ENCODE measurements at places on chromosomes 6 and 20.

DNA sequence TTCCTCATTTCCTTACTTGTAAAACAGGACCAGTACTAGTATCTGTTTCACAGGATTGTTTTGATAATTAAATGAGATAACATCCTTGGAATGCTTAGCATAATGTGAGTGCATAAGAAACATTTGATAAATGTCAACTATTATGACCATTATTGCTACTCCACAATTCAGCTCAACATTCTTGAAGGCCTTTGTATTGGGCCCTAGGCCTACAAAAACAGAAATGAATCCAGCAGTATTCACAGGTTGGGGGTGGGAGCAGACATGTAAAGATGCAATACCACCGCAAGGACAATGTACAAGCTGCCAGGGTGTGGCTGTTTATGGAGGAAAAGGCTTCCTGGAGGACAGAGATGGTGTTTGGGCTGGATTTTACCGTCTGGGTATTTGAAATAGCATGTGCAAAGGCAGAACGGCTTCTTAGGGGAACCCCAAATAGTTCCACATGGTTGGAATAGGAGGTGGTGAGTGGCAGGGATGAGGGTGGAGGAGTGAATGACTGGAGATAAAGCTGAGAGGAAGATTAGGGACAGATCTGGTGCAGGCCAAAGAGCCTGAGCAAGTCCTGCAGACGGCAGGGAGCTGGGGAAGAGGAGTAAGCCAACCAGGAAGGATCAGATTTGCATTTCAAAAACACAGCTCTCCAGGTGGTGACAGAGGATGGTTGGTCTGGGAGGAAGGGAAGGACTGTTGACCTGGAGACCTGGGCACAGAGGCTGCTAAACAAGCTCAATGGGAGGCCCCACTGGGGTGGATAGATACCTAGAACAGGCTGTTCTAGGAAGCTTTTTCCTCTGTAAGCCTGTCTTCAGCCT, 57.0 kb upstream of the EPB41L1 start:
- peak; percentile 31 for DNase-seq

GRCh38 chr6:19354181-19354580, 483.0 kb upstream of the ID4 start:
- DNase-seq, result no peak

DNA sequence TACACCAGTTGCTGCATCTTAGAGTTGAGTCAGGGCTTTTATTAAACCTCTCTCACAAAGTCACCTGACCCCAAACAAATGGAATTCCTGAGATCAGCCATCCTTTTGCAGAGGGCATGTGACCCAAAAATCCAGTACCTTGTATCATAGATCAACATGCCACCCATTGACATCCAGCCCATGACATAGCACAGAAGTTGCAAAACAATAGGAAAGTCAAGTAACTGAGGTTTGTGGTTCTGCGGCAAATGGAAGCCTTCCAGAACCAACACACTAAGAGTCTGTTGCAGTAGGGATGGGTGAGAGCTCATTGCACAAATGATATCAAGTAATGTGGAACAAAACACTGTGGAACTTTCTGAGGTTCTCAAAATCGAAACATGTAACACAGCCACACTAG, 111.2 kb downstream of the PDE7B start:
- no peak for DNase-seq

DNA sequence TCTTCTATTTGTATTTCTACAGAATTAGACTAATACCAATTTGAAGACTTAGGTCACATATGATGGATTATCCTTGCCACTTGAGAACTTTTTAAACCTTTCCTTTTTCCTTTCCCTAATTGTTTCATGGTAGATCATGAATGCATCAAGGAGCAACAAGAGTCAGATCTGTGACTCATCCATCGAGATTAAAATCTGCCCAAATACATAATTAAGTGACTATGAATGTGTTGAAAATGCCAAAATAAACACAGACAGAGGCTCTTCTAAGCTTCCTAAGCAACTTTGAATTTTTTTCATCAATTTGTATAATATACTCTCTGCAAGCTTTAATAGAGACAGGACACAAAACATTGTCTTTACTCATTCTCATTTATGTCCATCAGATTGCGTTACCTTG, 23.5 kb upstream of the HTR1E start:
- no peak for DNase-seq

DNA sequence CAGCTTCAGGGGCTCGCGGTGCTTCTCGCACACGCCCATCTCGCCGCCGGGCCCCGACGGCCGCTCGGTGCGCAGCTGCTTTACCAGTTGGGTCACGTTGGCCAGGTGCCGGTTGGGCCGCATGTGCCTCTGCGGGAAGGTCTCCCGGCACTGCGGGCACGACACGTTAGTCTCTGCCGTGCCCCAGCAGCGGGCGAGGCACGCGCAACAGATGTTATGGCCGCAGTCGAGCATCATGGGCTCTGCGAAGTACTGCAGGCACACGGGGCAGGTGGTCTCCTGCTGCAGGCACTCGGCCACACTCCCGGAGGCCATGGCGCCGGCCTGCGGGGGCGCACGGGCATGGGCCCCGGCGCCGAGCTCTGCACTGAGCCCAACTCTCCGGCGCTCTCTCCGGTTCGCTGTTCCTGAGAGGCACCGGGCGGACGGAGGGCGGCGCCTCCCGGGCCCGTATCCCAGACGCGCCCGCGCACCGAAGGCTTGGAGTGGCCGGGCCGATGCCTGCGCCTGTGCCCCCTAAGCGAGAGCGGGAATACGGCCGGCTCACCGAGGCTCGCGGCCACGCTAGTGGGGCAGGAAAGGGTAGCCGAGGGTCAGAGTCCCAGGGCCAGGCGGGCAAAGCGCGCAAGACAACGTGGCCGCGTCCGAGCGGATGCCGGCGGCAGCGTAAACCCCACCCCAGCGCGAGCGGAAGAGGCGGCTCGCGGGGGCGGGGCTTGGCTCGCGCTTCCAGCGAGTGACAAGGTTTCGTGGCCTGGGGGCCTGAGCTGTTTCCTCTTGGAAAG, at the start of gene TRIM27:
Gene TRIM27, minus strand, starts transcription at position 668 of the 785 bp plus-strand sequence. Its CDS starts 353 bp downstream, at position 315.
- DNase-seq, result peak; percentile 95

DNA sequence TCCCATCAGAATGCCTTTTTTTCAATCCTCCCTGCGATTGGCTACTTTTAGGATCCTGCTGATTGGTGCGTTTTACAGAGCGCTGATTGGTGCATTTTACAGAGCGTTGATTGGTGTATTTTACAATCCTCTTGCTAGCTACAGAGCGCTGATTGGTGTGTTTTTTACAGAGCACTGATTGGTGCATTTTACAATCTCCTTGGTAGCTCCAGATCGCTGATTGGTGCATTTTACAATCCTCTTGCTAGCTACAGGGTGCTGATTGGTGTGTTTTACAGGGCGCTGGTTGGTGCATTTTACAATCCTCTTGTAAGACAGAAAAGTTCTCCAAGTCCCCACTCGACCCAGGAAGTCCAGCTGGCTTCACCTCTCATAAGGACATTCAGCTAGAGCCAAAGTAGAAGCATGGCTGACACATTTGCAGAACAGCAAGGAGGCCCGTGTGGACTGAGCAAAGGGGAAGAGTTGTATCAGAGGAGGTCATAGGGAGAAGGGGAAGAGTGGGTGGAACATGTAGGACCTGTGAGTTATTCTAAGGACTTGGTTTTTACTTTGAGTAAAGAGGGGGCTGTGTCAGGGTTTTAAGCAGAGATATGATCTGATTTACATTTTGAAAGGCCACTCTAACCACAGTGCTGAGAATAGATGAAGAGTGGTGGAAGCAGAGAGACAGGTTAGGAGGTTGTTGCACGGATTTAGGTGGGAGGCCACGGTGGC, 2.6 kb downstream of the ALDH5A1 start:
- no peak for DNase-seq

GRCh38 chr6:156160007-156160794, 617.0 kb upstream of the ARID1B start:
- DNase-seq, result no peak

GRCh38 chr20:50192364-50193198, 2.0 kb downstream of the CEBPB start:
- DNase-seq, result peak; percentile 92

- DNase-seq, result no peak
These were observed 158.9 kb downstream of the TBXT start for GRCh38 chr6:166008441-166009369.

DNA sequence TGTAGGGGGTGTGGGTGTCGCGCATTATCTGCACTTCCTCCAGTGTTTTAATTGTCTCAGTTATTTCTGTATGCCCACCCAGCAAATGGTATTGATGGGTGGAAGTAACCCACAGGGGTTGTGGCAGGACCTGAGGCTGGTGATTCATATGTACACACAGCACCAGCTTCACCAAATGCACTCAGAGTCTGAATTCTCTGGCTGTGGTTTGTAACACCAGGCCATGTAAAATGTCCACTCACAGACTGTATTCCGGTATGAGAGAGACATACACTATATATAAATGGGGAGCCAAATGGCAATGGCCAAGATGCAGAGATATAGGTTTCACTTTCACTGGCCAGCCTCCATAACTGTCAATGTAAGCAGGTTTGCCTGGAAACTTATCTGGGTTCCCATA, 76.3 kb upstream of the FBXL4 start:
- no peak for DNase-seq

DNA sequence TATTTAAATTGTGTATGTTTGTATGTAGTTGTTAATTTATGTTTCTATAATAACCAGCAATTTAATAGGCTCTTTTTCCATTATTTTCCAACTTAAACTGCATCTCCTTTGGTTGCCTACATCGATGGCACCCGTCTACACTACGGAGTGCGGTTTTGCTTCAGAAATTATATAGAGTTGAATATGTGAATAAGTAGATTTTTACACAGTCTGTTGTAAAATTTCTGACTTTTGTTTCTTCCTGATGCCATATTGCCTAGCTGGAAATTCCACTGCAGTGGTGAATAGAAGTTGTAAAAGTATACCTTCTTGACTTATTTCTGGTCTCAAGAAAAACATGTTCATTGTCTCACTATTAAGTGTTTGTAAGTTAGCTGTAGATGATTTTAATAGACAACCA, 404.1 kb upstream of the EPHA7 start:
- DNase-seq, result no peak

Measured in aorta (tissue), 5 donors.